Esophagus squamous epithelium (tissue), 5 donors: ENCODE measurements at places on chromosomes 4 and X. TPM values are rescaled to one million over a fixed set of nuclear protein-coding genes. Genes with fewer than 3 reads are reported as not detected.

TMEM187 gene
- 4.1 TPM for total RNA-seq

ARMCX4 gene
- 4.4 TPM for total RNA-seq

DNA sequence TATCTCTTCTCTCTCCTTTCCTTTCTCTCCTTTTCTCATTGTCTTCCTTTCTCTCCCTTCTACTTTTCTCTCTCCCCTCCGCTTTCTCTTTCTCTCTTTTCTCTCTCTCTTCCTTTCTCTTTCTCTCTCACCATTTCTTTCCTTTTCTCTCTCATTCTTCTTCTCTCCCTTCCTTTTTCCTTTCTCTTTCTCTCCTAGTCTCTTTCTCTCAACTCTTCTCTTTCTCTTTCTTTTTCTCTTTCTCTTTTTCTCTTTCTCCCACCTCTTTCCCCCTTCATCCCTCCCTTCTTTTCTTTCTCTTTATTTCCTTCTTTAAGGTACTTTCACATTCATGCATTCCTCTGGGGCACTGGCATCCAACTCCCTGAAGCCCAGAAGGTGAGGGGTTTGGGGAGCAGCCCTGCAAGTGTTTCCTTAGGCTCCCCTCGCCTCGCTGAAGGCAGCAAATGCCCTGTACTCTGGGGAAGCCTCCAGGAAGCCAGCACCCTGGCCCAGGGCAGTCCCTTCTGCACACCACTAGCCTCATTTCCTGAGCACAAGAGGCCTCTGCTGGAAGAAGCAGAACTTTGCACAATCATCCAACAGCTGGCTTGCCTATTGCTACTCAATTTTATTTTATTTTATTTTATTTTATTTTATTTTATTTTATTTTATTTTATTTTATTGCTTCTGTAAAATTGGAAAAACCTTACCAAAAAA lies 124.2 kb downstream of the NFKB1 start:
- no peak for DNase-seq

- no peak for DNase-seq
Observed at GRCh38 chr4:7826176-7826908, 113.3 kb downstream of the AFAP1 start.

- DNase-seq, result no peak
Observed at GRCh38 chrX:44456685-44457084, 86.0 kb downstream of the FUNDC1 start.

DNA sequence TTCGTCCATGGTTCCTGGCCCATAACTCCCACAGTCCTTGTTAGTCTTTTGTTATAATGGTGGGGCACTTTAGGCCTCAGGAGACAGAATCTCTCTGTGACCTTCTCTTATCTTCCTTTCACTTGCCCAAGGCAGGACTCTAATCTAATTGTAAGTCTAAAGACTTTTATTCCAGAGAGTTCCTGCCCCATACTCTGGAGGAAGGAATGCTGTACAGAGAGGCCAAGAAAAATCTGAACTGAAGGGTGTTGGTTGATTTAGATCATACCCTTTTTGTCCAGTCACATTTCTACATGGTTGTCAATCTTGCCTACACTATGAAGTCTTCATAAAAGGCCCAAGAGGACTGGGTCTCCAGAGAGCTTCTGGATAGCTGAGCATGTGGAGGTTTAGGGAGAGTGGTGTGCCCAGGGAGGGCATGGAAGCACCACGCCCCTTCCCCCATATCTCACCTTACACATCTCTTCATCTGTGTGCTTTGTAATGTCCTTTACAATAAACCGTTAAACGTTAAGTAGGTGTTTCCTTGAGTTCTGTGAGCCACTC lies 84.5 kb downstream of the AFF1 start:
- DNase-seq, result no peak
